ENCODE measurements at places on chromosomes 12 and 14. TPM values are rescaled to one million over a fixed set of nuclear protein-coding genes. Genes with fewer than 3 reads are reported as not detected.

The A2M gene
- polyA plus RNA-seq = 0.48 TPM

The KRT82 gene
- not detected for polyA plus RNA-seq

The KRT75 gene
- not detected for polyA plus RNA-seq

The KLRC2 gene
- polyA plus RNA-seq = not detected

The PRH2 gene
- not detected for polyA plus RNA-seq

The SLCO1C1 gene
- polyA plus RNA-seq = not detected

The TIMELESS gene
- 3.3 TPM for polyA plus RNA-seq

The MYF5 gene
- not detected for polyA plus RNA-seq

The SYT1 gene
- polyA plus RNA-seq = 5.0 TPM

All from AG04450 (cell line).